ENCODE measurements at places on chromosomes 7 and 10.

GRCh38 chr7:95046494-95047240 is 139.3 kb downstream of the PPP1R9A start:
- no peak for DNase-seq

DNA sequence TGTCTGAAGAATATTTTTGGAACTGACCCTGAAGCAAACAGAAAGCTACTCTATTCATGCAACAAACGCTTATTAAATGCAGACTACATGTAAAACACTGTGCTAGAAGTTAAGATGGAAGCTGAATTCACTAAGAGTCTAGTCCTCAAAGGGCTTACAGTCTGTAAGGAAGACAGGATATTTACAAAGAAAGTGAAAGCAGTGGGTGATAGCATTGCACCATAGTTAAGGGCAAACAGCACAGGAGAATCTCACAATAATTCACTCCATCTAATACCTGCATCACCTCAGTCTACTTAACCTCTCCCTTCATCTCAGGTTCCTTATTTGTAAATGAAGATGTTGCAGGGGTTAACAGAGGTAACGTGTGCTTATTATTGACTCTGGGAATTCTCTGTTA is 360.0 kb upstream of the AOAH start:
- no peak for DNase-seq

DNA sequence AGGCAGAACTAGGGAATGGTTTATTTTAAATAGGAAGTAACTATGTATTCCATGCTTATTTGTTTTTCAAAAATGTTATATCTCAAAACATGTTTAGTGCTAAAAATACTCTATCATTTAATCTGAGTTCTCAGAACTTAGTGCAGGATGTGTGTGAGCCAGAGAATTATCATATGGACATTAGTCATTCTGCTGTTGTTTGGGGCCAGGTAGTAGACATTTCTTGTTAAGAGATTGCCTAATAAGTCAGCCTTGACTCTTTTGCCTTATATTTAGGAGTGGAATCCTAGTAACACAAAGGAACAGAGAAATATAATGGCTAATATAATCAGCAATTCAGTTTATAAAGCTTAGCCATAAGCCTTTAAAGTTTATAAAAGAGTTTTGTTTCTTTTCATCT is 149.8 kb downstream of the CCSER2 start:
- DNase-seq = no peak

- DNase-seq = no peak
Measured at GRCh38 chr10:14565199-14565598, 209.5 kb downstream of the FAM107B start.

DNA sequence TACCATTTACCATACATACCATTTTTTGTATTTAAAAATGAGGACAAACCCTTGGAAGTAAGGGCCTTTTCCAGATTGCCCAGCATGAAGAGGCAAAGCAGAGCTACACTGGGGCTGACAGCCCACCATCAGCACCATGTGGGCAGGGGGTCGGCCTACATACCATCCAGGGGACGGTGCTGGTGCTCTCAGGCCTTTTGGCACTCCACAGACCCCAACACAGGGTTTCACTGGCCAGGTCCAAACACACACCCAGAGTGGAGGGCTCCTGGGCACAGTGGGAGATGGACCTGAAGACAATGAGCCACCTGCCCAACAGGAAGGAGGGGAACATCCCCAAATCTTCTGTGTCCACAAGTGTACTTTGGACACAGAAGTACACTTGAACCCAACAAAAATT is 69.2 kb upstream of the CAMK2B start:
- no peak for DNase-seq

DNA sequence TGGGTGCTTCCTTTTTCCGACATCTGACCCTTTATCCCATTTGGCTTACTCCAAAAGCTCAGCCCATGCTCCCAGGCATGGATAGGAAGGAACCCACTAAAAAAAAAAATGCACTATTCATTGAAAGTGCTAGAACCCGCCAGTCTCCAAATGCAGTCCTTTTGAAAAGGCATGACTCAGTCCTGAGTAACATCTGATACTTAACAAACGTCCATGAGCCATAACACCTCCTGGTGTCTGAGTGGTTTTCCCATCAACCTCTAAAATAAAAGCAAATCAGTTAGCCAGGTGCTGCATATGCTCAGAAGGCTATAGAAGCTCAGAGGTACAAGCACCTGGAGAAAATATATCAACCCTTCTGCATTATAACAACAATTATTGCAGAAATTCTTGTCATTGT is 45.0 kb upstream of the CACUL1 start:
- peak; percentile 11 for DNase-seq

GRCh38 chr10:65931291-65932070 is 994.4 kb upstream of the LRRTM3 start:
- DNase-seq = peak; percentile 24

DNA sequence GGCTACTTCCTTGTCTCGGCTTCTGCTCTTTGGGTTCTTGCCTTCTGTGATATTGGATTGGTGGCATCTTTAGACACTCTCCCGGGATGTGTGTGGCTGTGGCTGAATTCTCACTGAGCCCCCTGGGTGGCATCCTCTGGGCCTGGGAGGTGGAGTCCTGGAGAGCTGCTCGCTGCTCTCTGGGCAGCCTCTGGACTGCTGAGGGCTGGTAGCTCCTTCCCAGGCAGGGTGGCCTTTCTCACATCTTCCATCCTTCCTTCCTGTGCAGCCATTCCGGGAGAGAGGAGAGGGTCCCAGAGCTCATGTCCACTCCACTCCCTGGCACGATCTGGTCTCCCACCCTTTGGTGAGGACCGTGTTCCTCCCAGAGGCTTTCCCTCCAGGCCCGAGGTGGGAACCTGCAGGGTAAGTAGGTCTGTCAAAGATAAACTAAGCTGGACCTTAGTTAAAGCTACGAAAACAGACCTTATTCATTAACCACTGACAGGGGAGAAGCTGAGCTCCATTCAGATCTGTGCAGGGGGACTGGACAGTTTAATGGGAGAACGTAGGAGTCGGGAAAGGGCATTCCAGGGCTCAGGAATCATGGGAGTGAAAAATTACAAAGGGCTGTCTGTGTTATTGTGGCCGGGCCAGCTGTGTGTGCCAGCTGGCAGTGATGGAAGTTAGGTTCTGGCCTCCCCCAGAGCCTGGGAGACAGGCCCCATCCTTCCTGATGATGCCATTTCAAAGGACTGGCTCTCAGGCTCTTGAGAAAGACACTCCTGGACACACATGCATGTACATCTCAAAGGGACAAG is 8.7 kb downstream of the ATP6V0E2 start:
- DNase-seq = peak; percentile 78

DNA sequence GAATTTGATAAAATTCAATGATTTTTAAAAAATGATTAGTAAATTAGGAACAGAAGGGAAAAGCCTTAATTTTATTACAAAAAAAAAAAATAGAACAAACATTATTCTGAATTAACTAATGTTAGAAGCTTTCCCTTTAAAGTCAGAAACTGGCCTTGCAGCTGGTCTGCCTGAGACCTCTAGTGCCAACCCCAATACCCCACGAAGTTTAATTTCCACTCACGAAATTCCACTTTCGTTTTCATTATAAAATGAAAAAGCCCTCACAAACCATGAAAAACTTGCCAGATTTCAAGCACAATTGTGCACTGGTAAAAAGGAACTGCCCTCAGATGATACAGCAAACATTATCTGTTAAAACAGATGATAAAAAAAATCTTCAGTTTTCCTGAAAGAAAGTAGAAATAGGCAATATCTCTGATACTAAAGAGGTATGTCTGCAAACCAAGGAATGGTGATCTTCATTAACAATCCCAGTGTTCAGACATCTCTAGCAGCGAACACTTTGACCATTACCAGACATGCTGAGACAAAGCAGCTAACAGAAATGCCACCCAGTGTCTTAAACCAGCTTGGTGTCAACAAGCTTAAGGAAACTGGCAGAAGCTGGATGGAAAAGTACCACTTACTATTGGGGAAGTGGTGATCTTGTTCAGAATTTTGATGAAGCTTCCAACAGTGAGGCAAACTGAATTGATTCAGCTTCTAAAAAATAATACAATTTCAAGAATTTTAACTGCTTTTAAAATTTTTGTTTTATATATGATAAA is 80.2 kb downstream of the PALS2 start:
- peak; percentile 61 for DNase-seq

GRCh38 chr10:89346405-89347254 is 18.8 kb downstream of the IFIT3 start:
- peak; percentile 24 for DNase-seq

- DNase-seq = peak; percentile 91
Measured at GRCh38 chr7:149825567-149826343, 12.4 kb upstream of the ZNF862 start.

DNA sequence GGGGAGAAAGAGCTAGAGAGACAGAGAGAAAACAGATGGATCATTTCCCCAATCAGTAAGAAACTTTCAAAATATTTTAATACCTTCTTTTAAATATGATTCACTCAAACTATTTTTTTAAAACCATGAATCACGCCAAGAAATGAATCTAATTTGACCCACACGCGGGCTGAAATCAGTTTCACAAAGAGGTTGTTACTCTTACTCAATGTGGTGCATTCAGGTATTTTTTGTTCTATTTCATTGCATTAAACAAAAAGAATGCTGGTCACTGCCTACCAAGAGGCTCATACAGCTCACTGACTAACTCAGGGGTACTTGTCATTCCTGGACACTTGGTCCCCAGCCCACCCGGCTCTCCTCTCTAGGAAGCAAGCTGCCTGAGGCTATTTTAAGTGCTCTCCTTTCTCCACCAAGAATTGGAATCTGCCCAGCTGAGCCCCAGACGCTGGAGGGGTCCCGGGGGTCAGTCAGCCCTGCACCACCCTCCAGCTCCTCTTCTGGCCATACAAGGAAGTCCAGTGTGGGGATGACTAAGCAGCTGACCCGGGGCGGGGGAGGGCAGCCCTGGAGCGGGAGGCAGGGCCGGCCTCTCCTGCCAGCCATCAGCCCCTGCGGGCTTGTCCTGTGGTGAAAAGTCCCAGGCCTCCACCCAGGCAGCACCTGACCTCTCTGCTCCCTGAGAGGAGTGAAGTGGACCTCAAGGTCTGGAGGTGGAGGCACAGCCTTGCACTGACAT is 21.7 kb upstream of the PFKP start:
- DNase-seq = peak; percentile 85

DNA sequence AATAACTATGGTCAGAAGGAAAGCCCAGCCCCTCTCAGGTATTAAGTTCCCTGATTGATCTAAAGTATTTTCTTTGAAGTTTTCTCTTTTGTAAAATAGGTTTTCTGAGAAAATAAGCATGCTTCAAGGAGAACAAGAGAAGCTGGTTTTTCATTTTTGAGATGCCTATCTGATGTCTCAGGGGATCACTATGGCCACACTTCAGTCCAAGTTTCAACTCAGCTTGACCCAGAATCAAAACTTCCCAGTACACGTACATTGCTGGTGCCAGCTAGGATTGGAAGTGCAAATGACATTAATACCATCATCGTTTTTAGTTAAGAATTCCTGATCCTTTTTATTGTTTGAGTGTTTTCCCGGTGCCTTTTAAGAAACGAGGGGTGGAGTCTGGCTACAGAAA is 7.2 kb downstream of the ITIH5 start:
- no peak for DNase-seq

DNA sequence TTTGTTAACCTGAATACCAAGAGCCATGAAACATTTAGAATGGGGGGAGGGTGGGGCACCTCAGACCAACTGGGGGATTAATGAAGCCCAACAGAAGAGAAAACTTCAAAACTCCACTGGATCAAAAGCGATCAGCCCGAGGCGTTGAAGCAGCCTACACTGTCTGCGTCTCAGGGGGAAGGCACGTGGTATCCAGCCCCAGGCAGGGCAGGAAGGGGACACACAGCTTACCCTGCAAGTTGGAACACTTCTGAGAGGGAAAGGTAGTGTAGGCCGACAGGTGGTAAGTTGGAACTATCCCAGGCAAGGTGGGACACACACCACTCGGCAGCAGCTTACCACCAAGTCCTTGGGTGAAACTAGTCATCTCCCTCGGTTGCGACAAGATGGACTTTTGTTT is 102.9 kb downstream of the TAX1BP1 start:
- DNase-seq = no peak

DNA sequence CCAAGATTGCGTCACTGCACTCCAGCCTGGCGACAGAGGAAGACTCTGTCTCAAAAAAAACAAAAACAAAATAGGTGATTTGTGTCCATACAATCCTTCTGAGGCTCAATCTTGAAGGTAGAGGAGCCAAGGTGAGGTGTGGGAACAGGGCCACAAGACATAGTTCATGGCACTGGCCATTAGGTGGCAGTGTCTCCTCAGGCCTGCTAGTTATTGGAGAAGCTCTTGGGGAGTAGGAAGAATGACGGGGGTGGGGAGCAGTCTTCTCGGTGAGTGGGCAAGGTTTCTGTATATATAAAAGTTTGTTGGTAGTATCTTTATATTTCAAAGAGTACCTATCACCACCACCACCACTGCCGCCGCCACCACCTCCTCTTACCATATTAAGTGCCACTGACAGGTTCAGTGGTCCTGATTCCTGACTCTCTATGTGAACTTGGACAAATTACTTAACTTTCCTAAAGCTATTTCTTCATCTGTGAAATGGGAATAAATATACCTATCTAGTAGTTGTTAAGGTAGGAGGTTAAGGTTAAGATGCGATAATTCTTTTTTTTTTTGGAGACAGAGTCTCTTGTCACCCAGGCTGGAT is 24.0 kb downstream of the CCSER2 start:
- DNase-seq = peak; percentile 54

DNA sequence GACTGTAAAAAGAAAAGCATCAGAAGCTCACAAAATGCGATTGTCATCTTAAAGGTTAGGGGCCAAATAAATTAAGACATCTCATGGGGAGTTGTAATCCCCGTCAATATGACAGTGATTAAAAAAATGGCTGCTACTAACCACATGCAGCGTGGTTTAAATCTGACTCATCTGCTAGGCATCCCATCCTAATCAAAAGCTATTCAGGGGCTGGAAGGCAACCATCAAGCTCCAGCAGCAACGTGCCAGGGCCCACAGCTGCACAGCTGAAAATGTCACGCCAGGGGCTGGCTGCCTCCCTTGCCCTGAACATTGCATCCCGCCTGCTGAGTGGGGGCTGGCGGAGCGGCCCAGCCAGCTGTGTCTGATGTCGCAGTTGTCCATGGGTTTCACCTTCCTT is 66.3 kb upstream of the FRMD4A start:
- peak; percentile 99 for DNase-seq

- no peak for DNase-seq
Measured at GRCh38 chr10:95748349-95748748, 7.6 kb upstream of the ENTPD1 start.

GRCh38 chr7:90768301-90768700 is 172.2 kb downstream of the CDK14 start:
- DNase-seq = peak; percentile 84
